Kasumi-1 (cell line): ENCODE measurements at places on chromosomes 1 and 21.
A peak's percentile ranks its signal among the peaks of the same experiment; 100 is the strongest.

DNA sequence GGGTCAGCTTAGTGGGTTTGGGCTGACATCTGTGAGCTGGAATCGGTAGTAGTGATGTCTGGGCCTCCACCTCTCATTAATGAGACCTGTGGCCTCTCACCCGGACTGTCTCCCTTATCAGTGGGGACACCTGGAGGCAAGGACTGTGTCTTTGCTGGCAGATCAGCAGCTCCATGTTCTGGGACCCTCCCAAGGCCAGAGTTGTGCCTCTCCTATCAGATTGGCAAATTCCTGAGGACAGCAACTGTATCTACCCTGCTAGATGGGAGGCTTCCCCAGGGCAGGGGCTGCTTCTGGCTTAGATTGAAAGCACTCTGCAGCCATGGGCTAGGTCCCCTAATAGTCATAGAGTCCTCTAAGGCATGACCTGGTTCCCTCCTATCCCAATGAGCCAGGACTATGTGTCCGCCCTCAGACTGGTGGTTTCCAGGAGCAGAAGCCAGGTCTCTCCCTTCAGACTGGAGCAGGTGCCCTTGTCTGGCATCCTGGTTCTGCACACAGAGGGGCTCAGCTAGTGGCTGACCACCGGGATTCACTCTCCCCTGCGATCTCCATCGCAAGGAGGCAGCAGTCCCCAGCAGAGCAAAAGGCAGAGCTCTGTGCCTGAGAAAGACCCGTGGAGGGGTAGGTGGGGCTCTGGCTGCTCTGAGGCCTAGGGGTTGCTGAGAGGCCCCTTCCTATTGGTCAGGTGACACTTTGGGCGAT lies 5.8 kb downstream of the DRAXIN start:
- no peak for DNase-seq

DNA sequence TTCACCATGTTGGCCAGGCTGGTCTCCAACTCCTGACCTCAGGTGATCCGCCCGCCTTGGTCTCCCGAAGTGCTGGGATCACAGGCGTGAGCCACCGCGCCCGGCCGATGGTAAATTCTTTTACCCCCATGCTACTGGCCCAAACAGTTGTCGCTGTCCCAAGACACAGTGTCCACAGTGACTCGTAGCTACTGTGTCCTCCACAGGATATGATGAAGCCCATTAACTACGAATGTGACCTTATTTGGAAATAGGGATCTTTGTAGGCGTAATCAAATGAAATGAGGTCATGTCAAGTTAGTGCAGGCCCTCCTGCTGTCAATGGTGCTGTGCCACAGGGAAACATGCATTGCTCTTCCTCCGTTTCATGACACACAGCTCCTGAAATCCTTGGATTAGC lies 8.5 kb downstream of the FNDC10 start:
- DNase-seq, result no peak

DNA sequence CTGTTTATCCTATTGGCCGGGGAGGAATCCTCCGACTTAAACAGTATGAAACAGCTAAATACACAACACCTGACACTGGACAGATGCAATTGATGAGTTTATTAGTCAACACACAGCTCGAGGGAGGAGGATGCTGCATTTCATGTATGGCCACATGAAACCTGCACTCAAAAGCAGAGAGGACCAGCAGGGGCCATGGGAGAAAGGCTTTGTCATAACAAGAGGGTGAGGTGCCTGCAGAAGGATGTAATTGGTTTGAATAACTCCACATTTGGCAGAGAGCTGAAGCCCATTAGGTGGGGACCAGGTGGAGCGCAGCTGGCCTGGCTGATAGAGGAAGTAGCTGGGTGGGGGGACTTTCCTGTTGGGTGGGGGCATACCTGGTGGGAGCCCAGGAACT lies 599.1 kb downstream of the PTPRU start:
- no peak for DNase-seq

GRCh38 chr1:99627615-99628014 lies 18.3 kb upstream of the PALMD start:
- no peak for DNase-seq

DNA sequence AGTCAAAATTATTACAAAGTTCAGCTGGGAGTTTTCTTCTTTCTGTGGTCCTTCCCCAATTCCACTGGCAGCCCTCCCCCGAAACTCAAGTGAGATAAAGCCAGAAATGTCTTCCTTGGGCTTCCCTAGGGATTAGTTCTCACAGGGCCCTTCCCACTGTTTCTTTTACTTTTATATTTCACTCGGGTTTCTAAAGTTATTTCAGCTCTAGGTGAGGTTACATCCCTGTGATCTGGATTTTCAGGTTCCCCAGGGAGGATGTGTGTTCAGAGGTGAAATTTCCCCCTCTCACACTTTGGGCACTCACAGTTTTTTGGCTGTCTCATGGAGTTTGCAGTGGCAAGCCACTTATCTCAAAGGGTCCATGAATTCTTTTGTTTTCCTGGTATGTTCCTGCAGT lies 77.3 kb downstream of the DRAM2 start:
- DNase-seq, result no peak

DNA sequence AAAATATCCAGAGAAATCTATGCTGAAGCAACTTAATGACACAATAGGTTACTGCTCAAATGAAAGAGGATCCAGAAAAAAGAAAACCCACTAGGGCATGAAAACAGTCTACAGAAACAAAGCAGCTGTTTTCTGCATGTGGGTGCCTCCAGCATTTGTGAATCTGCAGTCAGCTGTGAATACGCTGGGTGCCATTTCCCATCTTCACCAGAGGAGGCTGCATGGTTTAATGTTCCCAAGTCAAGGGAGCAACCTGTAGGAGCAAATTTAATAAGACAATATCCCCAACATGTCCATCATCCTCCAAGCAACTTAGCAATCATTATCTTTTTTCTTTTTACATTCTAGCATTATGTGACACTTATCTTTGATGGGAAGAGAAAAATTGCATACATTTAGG lies 396.6 kb downstream of the BRINP2 start:
- DNase-seq, result peak; percentile 3

DNA sequence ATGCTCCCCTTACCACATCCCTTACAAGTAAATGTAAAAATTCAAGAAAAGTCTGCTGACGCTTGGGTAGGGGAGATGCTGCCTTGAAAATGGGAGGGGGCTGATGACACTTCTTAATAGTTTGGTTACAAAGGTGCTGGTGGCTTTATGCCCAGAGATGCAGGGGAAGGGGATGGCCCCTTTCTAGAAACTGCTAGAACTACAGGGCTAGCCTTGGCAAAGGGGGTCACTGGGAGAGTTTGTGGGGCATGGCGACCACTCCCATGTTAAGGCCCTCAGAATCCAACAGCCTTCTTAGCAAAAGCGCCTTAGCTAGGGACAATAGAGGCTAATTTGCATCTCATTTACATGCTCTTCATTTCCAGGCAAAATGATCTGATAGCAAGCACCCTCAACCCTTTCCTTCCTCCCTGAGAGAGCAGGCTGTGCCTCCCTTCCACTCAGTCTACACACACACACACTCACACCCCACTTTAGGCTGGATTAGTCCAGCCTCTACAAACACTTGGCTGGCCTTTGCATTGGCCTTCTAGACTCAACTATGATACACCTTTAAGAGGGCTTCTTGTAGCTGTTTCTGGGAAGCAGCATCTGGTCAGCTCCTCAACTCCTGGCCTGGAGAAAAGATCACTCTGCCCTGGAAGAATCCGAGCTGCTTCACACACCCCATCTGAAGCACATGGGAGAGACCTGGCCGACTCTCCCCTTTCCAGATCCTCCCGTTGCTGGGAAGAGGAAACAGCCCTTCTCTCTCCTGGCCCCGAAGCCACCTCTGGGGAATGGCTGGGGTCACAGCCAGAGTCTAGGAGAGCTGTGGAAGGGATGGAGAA lies 1.7 kb downstream of the SEMA6C start:
- no peak for DNase-seq

DNA sequence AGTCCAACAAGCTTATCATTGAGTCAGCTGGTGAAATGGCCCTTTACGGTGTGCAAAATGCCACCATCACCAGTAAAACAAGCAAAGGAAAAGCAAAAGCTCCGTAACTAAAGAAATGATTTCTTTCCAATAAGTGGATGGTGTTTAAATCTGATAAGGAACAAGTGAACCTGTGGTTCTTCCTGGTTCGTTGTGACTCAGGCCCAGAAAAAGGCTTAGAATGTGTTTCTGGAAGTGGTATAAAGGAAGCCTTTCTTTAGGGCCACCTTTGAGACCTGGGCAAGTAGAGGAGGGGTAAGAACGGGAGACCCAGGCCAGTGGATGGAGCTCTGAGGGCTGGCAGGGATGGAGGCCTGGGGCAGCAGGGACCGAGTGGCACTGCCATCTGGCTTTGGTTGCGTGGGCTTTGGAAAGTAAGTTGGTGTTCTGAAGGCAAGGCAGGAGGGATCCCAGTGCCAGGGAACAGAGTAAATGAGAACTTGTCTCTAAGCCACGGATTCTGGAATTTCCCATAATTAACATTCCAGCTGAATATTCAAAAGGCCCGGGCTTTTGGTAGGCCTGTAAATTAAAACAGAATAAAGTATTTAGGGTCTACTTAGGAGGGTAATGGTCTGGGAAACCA lies 87.9 kb upstream of the LMO4 start:
- DNase-seq, result no peak

- no peak for DNase-seq
Measured at GRCh38 chr21:18608226-18608625, 204.6 kb upstream of the TMPRSS15 start.

GRCh38 chr21:40381111-40381510 lies 465.8 kb downstream of the DSCAM start:
- no peak for DNase-seq

GRCh38 chr1:47549532-47549931 lies 111.7 kb downstream of the FOXD2 start:
- DNase-seq, result no peak

DNA sequence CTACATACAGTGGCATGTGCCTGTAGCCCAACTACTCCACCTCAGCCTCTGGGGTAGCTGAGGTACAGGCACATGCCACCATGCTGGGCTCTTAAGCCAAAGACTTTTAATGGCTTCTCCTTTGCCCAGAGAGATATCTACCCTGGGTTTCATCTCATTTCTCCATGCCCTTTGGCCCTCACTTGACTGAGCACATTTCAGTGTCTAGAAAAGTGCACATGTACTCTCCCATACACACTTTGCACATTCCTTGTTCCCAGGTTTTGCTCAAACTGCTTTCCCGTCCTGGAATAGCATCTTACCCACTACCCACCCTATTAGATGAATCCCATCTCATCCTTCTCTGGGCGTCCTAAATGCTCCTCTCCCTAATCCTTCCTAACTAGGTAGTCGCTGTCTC lies 10.2 kb upstream of the RXRG start:
- no peak for DNase-seq

DNA sequence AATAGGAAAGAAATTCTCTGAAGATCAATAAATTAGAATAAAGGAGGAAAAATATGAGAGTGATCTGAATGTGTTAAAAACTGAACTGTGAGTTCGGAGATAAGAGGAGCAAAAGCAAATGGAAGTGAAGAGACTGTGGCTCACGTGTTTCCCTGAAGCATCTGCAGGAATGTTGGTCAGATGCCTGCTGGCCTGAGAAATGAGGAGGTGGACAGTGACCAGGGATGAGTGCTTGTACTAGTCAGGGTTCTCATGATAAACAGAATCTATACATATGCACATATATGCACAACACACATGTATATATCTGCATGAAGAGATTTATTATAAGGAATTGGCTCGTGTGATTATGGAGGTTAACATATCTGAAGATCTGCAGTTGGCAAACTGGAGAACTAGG lies 103.4 kb upstream of the TIAM1 start:
- DNase-seq, result no peak

DNA sequence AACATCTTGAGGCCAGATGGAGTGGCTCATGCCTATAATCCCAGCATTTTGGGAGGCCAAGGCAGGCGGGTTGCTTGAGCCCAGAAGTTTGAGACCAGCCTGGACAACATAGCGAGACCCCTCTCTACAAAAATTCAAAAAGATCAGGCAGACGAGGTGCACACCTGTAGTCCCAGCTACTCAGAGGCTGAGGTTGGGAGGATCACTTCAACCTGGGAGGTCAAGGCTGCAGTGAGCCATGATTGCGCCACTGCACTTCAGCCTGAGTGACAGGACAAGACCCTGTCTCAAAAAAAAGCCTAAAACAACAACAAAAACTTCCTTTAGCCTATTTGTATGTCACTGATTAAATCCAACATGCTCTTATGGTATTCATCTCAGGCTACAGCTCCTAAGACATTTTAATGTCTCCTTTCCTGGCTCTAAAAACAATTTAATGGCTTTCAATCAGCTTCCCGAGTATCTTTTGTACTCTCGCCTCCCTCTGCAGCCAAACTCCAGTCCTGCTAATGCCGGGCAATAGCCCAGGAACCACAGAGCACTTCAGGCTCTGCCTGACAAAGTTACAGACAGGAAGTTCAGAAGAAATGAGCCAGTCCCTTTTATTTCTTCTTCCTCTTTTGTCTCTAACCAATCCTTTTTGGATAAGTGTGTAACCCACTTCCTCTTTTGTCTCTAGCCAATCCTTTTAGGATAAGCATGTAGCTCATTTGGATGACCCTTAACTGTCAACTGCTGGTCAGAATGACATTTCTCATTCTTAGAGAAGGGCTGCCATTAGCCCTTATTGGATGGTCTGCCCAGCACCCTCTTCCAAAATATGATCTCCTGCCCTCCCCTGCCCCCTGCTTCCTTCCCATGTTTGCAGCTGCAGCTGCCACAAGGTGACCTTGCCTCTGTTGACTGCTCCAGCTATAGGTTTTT lies 6.6 kb upstream of the DOP1B start:
- peak; percentile 99 for DNase-seq

DNA sequence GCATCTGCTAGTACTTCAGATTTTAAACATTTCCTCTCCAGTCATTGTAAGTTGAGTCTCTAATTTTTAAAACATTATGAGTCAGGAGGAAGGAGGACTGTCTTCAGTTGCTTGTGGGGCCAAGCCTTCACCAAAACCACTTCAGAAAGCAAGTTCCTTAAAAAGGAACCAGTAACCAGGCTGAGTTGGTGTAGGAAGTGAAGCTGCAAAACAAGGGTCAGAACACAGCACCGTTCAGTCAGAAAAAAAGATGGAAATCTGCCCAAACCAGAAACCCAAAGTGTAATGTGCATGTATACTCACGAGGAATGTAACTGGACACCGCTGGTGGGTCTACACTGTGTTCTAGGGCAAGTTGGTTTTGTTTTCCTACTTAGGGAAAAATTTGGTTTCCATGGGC lies 402.1 kb downstream of the SETD4 start:
- DNase-seq, result peak; percentile 96

GRCh38 chr1:48469616-48470480 lies 2.2 kb downstream of the SPATA6 start:
- peak; percentile 39 for DNase-seq

DNA sequence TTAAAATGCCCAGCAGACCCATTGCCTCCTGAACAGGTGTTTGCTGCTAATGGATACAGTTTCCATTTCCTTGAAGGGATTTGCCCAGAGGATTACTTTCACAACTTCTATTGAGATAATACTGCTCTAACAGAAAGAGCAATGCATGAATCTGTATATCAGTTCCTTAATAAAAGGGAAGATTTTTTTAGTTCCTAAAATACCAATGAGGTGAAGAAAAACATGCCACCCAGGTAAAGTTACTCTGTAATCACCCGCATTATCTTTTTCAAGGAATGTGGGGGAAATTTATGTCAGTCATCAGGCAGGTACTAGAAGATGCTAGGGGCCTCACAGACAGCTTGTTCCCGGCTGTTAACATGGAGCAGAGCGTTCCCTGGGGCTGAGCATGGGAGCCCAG lies 41.1 kb downstream of the KCNJ15 start:
- no peak for DNase-seq

- no peak for DNase-seq
Measured at GRCh38 chr1:54884768-54885167, 2.2 kb downstream of the DHCR24 start.
